ENCODE measurements at places on chromosomes 3 and 15.

- DNase-seq = peak; percentile 87
These were observed 82.2 kb upstream of the CTDSPL start for GRCh38 chr3:37779289-37780152.

GRCh38 chr3:117144853-117145252 is 435.3 kb downstream of the TUSC7 start:
- DNase-seq = no peak

GRCh38 chr3:49183873-49184272 is 12.5 kb downstream of the KLHDC8B start:
- no peak for DNase-seq

DNA sequence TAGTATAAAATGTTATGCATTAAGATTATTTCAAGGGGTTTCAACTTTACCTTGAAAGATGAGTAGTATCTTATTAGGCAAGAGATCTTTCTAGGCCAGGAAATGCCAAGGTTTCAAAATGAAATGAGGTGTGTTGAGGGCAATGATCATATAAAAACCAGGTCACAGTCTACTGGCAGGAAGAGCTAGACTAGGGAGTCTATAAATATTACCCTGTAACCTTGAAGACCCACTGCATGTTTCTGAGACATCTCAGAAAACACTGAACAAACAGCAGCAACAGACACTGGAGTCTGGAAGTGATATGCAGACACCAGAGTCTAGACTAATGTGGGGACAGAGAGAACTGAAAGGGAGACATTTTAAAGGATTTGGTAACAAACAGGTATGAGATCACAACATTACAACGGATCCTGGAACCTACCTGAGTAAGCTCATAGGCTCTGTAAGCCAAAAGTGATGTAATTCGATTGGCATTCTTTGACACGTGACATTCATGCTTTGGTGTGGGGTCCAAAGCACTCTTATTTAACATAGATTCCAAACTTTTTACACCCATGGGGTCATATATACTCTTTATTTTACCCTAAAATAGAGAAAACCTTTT is 15.0 kb downstream of the TASOR start:
- DNase-seq = peak; percentile 17

DNA sequence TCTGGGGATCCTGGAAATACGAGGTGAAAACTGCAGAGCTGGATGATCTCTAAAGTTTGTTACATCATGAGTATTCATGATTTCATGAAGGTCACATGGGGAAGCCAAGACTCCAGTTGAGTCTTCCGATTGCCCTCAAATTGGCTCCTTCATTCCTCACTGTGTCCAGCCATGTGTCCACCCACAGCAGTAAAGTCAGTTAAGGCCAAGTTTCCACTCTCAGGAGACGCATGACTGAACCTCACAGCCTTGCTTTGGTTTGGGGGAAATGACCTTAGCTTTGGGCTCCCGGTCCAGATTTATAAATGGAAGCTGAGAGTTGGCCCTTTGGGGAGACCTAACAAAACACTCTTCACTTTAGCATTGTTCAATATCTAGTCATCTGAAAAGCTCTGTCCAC is 289.7 kb upstream of the MCTP2 start:
- DNase-seq = no peak

DNA sequence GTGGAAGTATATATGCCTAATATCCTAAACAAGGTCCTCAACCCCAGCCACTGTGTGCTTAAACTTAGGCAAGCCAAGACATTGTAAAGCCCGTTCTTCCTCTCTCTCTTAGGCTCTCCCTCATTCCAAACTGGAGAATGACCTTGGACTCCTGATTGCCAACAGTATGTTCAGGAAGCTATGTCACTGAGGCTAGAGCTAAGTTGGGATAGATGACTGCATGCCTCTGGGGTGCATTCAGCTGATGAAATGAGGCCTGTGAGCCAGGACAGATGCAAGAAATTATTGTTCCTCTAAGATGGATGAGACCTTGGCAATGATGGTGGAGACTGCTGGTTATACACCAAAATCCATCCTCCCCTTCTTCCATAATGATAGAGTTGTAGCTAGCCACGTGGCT is 27.9 kb upstream of the TBC1D21 start:
- no peak for DNase-seq

GRCh38 chr15:25565470-25566264 is 126.8 kb upstream of the UBE3A start:
- DNase-seq = no peak

- DNase-seq = no peak
These were observed 69.0 kb upstream of the HRH1 start for GRCh38 chr3:11085093-11085840.

DNA sequence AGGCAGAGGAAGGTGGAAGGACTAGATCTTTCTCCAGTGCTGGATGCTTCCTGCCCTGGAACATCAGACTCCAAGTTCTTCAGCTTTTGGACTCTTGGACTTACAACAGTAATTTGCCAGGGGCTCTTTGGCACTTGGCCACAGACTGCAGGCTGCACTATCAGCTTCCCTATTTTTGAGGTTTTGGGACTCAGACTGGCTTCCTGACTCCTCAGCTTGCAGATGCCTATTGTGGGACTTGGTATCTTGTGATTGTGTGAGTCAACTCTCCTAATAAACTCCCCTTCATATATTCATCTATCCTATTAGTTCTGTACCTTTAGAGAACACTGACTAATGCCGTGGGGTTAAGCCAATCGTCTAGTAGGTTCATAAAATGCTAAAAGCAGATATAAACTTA is 8.8 kb upstream of the B3GNT5 start:
- DNase-seq = no peak

DNA sequence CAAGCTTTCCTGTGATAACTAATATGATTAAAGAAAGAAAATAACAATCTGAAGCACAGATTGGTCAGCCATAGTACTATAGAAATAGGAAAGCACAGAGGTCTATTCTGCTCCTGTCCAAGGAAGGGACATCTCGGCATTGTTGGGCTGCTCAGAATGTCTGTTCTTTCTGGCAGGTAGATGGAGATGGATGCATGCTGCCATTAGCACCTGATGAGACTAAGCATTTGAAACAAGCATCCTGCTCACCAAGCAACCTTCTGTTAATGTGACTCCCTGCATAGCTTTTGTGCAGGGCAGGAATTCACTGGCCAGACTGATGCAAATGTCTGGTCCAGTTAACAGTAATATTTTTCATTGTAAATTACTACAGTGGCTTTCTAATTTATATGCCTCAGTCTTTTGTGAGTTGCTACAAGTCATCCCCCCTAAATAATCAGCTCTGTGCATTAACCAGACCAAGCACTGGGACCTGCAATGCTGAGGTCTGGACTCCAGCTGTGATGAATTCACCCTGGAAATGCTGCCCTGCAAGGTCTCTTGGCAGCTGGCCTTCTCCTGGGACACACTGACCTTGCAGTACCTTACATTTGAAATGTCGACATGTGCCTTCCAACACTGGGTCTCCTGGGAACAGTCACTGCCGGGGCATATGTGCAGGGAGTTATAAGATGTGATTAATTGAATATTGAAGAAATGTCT is 1123.7 kb downstream of the IGSF11 start:
- DNase-seq = no peak

DNA sequence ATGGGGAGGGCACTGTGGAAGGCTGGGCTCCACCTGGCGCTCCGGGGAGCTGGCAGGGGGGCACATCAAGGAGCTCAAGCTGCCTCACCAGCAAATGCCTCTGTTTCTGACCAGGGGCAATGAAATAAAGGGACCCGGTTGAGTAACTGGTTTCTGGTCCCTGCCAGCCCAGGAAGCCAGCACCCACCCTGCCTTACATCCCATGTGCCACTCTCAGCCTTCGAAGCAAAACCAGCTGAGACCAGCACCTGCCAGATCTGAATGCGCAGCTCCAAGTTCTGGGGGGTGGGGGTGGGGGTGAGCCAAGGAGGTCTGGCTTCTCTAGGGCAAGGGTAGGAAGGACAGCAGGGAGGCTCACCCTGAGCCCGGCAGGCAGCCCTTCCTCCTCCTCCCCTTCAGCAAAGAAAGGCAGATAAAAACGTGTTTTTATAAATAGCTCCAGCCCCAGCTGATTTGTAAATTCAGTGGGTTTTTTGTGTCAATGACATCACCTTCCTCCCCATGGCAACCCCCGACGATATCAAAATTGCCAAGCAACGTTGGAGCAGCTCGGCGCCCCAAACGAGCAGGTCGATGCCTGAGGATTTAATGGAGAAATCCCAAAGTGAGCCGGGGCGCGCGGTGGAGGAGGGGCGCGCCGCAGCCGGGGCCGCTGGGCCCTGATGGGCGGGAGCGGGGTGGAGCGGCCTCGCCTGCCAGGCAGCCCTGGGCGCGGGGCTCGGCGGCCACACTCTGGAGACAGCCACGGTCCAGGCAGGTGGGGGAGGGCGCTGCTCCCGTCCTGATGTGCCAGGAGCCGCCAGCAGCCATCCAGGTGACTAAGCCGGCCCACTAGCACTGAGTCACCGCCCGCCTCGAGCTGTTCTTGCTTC is at the start of gene PAK6:
Gene PAK6, plus strand, starts transcription at position 532 of the 872 bp plus-strand sequence. CDS start 25,723 bp downstream, outside the sequence.
- peak; percentile 57 for DNase-seq

DNA sequence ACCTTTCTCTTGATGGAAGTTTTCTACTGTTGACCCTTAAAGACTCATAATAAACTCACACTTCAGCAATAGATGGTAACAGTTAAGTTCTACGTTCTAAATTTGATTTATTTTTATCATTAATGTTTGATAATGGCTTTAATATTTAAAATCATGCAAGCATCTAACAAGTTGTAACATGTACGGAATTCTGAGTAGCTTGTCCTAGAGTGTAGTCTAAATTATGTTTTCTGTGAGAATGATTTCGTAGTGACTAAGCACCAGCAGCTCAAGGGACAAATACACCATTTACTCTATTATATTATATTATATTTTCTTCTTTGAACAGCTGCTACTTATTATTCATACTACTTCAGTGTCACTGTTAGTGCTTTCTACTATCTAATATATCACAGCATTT is 345.6 kb downstream of the NLGN1 start:
- DNase-seq = peak; percentile 56

GRCh38 chr3:128969993-128970739 is 23.7 kb downstream of the CFAP92 start:
- DNase-seq = peak; percentile 31

- DNase-seq = peak; percentile 92
These were observed 278.1 kb upstream of the P2RY1 start for GRCh38 chr3:152556731-152557254.

DNA sequence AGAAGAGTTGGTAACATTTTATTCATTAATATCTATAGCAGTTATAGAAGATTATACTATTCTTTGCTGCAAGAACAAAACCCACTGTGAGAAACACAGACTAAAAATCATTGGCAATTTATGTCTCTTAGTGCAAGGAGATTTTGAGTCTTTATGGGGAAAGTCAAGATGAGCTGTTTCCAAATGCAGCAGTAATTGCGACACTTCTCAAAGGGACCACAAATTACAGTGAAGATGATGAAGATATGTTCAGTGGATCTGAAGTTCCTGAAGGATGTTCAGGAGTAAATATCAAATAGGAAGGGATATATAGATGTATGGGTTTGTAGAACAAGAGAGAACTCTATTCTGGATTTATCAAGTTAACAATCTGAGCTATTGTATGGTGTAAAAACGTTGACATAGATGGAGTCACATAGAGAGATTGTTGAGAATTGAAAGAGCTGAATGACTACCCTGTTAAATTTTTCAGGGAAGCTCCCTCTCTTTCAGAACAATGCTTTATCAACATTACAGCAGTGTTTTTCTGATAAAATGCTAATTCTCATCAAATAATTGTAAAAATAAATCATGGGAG is 71.8 kb downstream of the DTWD1 start:
- DNase-seq = peak; percentile 16

DNA sequence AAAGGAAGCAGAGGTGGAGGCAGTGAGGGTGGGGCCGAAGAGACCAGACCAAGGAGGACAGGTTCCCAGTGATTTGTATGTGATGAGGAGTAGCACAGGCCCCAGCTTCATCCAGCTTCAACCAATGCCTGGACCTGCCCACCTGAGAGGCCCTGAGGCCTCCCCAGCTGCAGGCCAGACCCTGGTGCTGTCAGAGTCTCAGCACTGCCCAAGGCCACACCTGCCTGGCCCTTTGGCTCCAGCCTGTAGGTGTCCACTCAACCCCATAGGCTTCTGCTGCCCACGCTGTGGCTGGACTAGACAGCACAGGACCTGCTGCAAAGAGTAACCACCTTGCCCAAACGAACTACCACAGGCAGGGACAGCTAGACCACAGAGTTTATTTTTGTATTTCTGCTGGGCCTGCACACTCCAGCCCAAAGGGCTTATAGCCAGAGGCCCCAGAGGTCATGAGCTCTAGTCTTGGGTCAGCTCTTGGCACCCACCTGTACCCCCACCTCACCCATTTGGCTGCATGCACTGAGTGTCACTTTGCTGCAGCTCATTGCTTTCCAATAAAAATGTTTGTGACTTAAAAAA is 81.9 kb upstream of the CDV3 start:
- DNase-seq = no peak

DNA sequence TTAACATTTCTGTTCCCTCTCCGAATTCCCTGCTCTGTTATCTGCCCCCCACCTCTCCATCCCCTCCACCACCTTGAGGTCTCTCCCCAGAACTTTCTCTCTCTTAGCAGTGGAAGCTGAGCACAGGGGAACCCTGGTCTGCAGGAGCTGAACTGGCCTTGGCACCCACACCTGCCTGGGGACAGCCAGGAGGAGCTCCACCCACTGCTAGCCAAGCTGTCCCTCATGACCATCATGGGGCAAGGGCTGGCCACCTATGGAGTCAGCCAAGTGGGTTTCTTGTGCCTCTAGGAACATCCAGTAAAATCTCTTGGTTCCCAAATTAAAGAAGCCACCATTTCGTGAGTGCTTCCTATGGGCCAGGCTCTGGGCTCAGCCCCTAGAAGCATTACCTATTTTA is 276.4 kb upstream of the TLE3 start:
- no peak for DNase-seq

DNA sequence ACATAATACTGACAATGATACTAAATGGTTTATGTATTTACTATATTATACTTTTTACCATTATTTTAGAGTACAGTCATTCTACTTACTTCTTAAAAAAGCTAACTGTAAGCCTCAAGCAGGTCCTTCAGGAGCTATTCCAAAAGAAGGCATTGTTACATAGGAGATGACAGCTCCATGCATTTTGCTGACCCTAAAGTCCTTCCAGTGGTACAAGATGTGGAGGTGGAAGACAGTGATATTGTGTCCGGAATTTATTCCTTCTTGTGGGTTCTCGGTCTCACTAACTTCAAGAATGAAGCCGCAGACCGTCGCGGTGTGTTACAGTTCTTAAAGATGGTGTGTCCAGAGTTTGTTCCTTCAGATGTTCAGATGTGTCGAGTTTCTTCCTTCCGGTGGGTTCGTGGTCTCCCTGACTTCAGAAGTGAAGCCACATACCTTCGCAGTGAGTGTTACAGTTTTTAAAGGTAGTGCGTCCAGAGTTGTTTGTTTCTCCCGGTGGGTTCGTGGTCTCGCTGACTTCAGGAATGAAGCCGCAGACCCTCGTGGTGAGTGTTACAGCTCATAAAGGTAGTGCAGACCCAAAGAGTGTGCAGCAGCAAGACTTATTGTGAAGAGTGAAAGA is 20.9 kb downstream of the AVEN start:
- DNase-seq = no peak

GRCh38 chr3:10417847-10418246 is 87.5 kb downstream of the ATP2B2 start:
- peak; percentile 28 for DNase-seq

Data from iris pigment epithelial cell (primary cell).